ENCODE measurements at places on chromosomes 7 and 10.

DNA sequence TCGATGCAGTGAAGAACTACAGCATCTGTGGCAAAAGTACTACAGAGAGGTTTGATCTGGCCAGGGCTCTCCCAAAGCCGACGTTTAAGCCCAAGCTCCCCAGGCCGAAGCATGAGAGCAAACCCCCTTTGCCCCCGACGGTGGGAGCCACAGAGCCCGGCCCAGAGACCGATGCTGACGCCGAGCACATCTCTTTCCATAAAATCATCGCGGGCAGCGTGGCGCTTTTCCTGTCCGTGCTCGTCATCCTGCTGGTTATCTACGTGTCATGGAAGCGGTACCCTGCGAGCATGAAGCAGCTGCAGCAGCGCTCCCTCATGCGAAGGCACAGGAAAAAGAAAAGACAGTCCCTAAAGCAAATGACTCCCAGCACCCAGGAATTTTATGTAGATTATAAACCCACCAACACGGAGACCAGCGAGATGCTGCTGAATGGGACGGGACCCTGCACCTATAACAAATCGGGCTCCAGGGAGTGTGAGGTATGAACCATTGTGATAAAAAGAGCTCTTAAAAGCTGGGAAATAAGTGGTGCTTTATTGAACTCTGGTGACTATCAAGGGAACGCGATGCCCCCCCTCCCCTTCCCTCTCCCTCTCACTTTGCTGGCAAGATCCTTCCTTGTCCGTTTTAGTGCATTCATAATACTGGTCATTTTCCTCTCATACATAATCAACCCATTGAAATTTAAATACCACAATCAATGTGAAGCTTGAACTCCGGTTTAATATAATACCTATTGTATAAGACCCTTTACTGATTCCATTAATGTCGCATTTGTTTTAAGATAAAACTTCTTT lies 2.3 kb downstream of the LRRTM3 start:
- DNase-seq: no peak

DNA sequence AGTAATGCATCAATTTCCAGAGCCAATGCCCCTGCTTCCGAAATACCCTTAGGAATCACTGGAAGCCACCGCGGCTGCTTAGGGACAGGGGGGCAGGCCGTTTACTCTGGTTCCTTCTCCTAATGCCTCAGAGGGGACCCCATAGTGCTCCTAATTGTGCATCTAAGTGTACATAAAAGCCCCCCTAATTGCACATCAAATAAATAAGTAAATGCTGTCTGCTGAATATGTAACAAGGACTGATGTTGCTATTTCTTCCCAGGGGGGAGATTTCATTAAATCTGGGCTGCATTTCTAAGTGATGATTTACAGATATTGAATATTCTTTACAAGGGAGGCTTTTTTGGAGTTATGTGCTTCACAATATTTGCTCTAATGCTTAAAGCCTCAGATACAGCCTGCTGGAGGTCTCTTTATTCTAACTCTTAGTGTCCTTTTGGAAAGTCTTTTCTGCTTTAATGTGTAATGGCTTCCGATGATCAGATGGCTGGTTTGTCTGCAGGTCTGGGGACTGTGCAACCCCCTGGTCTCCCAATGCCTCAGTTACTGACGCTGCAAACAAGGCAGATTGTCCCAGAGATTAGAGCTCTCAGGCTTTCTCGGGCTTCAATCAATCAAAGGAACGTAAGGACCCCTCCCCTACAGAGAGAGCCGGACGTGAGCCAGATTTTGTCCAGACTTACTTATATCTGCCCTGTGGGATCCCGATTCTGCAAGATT lies 143.0 kb downstream of the PRPF18 start:
- DNase-seq: no peak

DNA sequence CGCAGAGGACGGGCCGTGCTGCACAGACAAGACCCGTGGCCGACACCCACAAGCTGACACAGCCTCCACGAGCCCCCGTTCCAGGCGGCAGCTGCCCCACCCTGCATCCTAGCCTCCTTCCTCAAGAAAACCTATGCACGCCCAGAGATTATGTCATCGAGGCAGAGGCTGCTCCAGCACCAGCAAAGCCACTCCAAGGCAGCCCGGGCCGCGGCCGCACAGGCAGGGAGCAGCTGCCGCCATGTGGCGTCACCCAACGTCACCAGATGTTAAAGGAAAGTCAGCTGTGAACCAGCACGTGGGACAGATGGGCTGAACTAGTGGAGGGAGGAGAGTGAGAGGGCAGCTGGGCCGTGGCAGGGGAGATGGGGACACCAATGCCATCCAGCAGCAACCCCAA lies 59.8 kb downstream of the STK32C start:
- DNase-seq: no peak

GRCh38 chr7:5795752-5796475 lies 14.5 kb upstream of the RNF216 start:
- no peak for DNase-seq

GRCh38 chr10:60282771-60283353 lies 106.8 kb downstream of the ANK3 start:
- peak; percentile 68 for DNase-seq

GRCh38 chr7:40723829-40724228 lies 589.0 kb downstream of the SUGCT start:
- no peak for DNase-seq

- DNase-seq: no peak
Measured at GRCh38 chr10:78780551-78780961, 288.2 kb upstream of the ZMIZ1 start.

- DNase-seq: no peak
Measured at GRCh38 chr10:112713411-112713810, 236.6 kb upstream of the TCF7L2 start.

GRCh38 chr7:112266595-112267270 lies 60.2 kb downstream of the ZNF277 start:
- no peak for DNase-seq

GRCh38 chr7:36300696-36301350 lies 88.8 kb upstream of the ANLN start:
- DNase-seq: no peak

GRCh38 chr10:19702215-19702614 lies 114.0 kb upstream of the PLXDC2 start:
- DNase-seq: no peak

DNA sequence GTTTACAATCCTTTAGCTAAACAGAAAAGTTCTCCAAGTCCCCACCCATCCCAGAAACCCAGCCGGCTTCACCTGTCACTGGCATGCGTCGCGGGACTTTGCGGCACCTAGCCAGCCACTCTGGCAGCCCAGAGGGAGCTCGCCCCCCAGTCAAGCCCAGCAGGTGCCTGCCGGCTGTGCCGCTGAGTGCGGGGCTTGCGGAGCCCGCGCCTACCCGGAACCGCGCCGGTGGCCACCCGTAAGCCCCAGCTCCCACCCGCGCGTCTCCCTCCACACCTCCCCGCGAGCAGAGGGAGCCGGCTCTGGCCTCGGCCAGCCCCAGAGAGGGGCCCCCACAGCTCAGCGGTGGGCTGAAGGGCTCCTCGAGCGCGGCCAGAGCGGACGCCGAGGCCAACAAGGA lies 446.1 kb downstream of the GRM8 start:
- no peak for DNase-seq

DNA sequence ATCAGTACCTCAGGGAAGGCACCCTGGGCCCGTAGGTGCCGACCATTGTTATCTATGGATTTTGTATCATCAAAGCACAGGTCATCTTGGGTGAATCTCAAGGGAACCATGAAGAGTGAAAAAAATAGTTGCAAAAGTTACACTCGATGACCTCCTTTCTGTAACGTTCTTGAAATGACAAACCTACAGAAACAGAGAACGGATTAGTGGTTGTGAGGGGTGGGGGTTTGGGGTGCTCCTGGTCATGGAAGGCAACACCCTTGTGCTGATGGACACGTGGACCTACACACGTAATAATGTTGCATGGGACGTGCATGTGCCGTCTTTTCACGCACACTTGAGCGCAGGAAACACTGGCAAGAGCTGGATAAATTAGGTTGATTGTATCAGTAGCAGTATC lies 655.9 kb downstream of the SDK1 start:
- DNase-seq: no peak

- no peak for DNase-seq
Measured at GRCh38 chr7:80631421-80631820, 7.0 kb upstream of the CD36 start.

- DNase-seq: no peak
Measured at GRCh38 chr7:129498021-129498420, 4.3 kb upstream of the SMKR1 start.

DNA sequence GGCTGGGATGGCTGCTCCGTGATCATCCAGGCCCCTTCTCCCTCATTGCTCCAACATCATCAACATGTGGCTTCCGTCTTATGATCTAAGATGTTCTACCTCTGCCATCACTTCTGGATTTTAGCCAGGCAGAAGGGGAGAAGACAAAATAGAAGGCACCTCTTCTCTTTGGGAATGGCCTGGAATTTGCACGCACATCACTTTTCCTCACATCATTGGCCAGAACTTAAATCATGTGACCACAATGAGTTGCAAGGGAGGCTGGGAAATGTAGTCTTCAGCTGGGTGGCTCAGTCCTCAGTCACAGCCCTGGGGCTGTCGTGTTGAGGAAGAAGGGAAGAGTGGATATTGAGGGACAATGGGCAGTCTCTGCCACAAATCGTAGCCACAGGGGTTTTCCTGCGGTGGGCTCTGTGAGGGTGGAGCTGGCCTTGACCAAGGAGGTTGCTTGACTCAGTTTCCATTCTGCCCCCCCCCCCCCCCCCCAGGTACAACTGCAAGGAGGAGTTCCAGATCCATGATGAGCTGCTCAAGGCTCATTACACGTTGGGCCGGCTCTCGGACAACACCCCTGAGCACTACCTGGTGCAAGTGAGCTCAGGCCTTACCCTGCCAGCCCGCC lies 50.3 kb downstream of the PALD1 start:
- peak; percentile 77 for DNase-seq

- DNase-seq: no peak
Measured at GRCh38 chr10:30151581-30152389, 92.4 kb upstream of the JCAD start.

DNA sequence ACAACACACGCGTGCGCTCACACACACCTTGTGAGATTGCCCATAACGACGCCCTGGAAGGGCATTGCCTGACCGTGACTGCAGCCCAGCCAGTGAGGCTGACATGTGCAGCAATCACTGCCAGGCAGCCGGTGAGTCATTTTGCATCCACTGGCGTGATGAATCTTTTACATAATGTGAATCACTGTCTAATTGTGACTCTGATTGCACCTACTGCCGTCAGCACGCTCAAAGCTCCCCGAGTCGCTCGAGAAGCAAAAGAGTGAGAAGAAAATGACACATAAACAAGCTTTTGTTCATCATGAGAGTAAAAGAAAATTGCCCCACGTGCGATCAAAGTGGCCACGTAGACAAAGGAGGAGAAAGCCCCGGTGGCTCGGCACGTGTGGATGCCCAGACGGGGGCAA lies 117.4 kb upstream of the PFKP start:
- DNase-seq: no peak

GRCh38 chr10:3972460-3973301 lies 187.7 kb upstream of the KLF6 start:
- DNase-seq: no peak

DNA sequence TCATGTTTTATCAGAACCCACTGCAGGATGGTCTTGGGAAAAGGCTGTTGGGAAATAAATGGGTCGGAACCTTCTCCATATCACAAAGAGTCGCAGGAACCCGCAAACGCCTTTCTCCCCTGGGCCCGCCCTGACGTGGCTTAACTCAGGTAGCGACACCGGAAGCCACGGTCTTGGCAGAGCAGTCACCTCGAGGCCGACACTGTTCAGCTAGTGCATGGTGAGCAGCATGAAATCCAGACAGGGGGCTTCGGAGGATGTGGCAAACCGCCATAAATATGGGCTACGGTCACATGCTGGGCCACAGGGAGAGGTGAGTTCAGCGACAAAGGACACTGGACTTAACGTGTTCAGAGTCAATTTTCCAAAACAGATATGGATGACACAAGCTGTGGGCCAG lies 421.9 kb downstream of the PTPRN2 start:
- no peak for DNase-seq

- no peak for DNase-seq
Measured at GRCh38 chr10:23019633-23020032, 75.7 kb upstream of the MSRB2 start.

DNA sequence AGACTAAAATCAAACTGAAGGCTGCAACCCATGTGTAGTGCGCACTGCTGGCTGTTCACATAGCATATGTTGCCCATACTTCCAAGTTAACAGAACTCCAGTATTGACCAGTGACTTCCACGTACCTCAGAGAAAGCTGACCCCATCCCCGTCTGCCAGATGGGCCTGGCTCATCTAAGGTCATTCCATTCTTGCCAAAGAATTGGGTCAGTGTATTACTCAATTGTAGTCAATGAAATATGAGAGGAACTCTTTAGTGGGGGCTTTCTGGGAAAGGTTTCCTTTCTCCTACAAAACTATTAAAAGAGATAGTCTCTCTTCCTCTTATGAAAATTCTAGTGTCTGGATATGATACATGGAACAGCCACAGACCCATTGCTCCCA lies 238.6 kb downstream of the COBL start:
- DNase-seq: no peak

DNA sequence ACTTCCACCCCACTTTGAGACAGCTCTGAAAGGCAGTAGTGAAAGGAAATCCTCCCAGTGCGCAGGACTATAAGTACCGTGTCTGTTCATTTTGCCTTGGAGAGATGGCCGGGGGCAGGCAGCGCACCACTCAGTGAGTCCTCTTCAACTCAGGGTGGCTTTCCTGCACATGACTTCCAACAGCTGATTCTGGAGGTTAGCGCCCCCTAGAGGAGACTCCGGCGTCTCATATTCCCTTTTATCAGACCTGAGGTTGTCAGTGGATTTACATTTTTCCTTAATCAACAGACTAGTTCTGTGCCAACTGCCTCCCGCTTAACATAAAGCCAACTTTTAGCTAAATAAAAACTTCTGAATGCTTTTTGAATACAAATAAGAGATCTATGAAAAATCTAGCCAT lies 101.0 kb downstream of the HERPUD2 start:
- DNase-seq: peak; percentile 31

DNA sequence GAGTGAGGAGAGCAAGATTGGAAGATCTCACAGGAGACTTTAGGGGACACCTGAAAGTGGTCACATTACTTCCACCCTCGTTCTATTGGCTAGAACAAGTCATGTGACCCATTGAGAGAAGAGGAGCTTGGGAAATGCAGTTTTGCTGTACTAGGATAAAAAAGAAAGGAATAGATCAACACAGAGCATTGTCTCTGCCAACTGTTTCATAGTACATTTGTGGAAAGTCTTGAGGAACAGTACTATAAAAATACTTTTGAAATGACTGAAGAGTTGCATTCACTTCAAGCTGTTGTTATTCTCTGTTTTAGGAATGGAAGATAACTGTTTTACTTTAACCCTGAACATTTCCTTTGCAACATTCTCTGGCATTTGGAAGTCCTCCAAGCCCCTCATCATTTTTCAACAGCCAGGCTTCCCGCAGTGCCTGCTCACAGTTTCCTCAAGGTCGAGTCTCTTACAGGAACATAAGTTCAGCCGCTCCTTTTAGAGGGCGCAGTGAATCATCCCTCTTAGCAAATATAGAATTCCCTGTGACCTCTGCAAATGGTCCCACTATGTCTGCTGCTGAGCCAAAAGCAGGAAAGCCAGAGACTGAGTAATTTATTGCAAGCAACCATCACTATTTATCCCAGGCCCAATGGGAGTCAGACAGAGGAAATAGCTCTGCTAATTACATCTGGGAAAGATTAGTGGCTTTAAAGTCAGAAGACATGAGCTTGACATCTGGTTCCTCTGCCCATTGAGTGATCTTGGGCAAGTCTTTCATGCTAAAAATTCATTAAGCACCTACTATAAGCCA lies 40.7 kb downstream of the MRPL32 start:
- no peak for DNase-seq
